ENCODE measurements at places on chromosomes 4 and X.

GRCh38 chr4:171067422-171067821, 745.8 kb upstream of the GALNTL6 start:
- no peak for DNase-seq

GRCh38 chr4:94574616-94575015, 122.9 kb downstream of the PDLIM5 start:
- no peak for DNase-seq

- no peak for DNase-seq
Observed at GRCh38 chr4:33255094-33255493, 2534.9 kb downstream of the PCDH7 start.

- no peak for DNase-seq
Observed at GRCh38 chr4:33025236-33025635, 2305.1 kb downstream of the PCDH7 start.

- no peak for DNase-seq
Observed at GRCh38 chr4:138789796-138790195, 225.8 kb upstream of the NOCT start.

GRCh38 chr4:10021653-10022023, 341 bp upstream of the SLC2A9 start:
- no peak for DNase-seq

- no peak for DNase-seq
Observed at GRCh38 chr4:139207873-139208403, 30.9 kb upstream of the ELF2 start.

DNA sequence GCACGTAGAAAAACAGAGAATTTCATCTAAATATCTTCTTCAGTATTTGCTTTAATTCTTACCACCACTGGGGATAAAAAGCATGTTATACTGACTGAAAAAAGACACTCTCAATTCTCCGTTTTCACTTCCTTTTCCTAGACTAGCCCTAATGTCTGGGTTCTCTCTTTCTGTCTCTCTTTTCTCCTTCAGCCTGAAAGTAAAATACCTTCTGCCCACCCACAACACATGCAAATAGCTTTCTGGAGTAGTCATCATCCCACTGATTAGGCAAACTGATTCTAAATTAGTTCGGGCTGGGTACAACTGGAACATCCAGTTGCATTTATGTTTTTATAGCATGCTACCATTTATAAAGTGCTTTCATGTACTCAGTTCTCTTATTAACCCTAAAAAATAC, 142.4 kb upstream of the ANKRD50 start:
- DNase-seq: no peak

GRCh38 chrX:107323786-107324492, 117.5 kb downstream of the DNAAF6 start:
- no peak for DNase-seq

DNA sequence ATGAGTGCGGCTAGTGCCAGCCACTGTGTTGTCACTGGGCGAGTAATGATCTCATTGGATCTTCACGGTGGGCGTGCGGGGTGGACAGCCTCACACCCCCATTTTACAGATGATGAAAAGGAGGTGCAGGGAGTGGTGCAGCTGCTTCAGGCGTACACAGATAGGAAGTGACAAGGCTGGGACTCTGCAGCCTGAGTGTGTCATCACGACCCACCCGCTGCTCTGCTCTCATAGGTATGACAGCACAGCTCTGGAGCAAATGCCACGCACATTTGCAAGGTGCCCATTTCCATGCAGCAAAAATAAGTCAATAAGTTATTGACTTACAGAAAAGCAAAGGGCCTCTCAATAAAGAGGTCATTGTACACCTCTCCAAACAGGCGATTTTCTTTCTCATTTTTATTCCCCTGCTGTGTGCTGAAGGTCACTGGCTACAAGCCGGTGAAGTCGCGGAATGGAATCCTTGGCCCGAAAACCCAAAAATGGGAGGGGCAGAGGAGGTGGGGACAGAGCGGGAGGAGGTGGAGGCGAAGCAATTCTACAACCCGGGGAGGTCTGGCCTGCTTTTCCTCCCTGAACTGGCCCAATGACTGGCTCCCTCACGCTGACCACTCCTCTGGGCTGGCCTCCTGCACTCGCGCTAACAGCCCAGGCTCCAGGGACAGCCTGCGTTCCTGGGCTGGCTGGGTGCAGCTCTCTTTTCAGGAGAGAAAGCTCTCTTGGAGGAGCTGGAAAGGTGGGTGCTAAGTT, at the start of gene SOD3:
Gene SOD3 (plus strand): TSS at position 658 of the 750 bp plus-strand sequence. CDS start 3,949 bp downstream, outside the sequence.
- DNase-seq: no peak

DNA sequence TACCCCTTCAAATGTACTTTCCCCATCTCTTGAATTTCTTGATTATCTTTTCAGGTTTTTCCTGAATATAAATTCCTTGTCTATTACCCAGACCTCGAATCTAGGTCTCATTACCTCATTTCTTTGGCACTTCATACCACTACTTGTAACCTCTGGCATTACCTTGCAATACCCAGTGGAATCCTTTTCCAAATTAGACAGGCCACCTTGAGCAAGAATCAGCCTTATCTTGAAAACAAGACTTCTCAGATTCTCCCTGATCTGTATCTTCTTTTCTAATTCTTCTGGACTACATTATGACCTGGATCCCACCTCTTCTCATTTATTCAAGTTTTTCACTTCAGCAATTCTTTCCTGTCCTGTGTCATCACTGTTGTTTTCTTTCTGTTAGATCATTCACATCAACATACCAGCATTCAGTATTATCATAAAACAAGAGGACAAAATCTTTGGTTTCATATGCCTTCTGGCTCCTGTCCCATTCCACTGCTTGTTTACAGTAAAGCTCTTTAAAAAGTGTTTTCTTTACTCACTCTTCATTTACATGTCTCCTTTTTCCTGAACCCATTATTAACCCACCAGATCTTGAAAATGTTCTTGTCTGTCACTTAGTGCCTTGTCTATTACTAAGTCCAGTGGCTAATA, 275.6 kb upstream of the HS3ST1 start:
- no peak for DNase-seq

DNA sequence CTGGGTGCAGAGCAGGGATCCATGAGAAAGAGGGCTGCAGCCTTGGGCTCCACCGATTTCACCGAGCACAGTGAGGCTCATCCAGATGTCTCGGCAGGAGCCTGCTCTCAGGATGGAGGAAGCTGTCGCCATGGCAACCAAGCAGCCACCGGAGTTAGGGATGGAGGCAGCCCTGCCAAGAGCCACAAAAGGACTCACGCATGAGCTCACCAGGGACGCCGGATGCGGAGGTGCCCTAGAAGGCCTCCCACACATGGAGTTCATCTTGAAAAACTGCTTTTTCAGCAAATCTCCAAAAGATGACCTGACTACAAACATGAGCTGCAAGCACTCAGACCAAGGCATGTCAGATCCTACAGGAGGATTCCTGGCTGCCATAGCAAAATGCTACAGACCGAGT, 90.7 kb downstream of the WFS1 start:
- no peak for DNase-seq

- DNase-seq: no peak
Observed at GRCh38 chr4:22921936-22922335, 229.2 kb downstream of the GBA3 start.

- DNase-seq: no peak
Observed at GRCh38 chr4:188987011-188987410, 847.8 kb downstream of the TRIML1 start.

- no peak for DNase-seq
Observed at GRCh38 chrX:102154218-102154860, 1.4 kb downstream of the BEX5 start.
